T-cell (primary cell): ENCODE measurements at places on chromosomes 12 and 14. TPM values are rescaled to one million over a fixed set of nuclear protein-coding genes. Genes with fewer than 3 reads are reported as not detected.
A peak's percentile ranks its signal among the peaks of the same experiment; 100 is the strongest.

- H3K4me3 ChIP-seq: peak overlapping the region; percentile 62
- peaks cover 71% of the 10 kb centered on the region for H3K4me1 ChIP-seq
- peaks cover 4% of the 10 kb centered on the region for H3K36me3 ChIP-seq
- no peak for DNase-seq
Measured at GRCh38 chr14:105059925-105060565, 5.2 kb downstream of the GPR132 start.

DNA sequence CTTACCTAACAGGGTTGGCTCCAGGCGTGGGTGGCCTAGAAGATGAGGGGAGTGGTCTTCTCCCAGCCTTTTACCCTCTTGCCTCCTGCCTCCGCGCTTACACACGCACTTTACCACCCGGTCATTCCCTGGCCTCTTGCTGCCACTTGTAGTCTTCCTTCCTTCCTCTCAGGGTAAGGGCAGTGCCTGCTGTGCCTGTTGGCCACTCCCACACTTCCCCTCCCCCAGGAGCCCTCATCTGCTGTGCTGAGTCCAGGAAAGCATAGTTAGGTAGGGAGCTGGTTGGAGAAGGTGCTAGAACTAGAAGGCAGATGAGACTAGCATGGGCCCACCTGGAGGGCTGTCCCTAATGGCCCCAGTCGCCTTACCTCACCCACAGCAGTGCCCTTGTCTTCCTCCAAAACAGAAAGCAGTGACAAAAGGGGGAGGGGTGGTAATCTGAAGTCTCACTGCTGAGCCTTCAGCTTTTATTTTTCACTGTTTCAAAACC is 54.3 kb upstream of the SRSF5 start:
- H3K27ac ChIP-seq: peak overlapping the region; percentile 37
- H3K4me3 ChIP-seq: no peak overlapping the region
- peaks cover 40% of the 10 kb centered on the region for H3K4me1 ChIP-seq

DNA sequence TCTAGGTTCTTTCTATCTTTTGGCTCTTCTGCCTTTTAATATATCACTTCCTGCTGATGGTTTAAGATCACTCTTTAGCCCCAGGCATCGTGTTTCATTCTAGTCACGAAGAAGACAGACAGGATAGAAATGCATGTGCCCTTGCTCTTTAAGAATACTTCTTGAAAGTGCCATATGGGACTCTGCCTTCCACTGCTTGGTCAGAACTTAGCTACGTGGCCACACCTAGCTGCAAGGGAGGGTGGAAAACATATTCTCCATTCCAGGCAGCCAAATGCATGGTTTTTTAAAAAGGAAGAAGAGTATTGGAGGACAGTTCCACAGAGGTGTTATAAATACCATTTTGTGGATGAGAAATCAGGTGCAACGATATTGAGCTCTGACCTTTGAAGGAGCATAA is 143.3 kb downstream of the KLRB1 start:
- H3K27me3 ChIP-seq: no peaks in the 10 kb centered on the region
- H3K36me3 ChIP-seq: no peaks in the 10 kb centered on the region
- H3K27ac ChIP-seq: no peak overlapping the region
- no peak overlapping the region for H3K4me3 ChIP-seq
- peaks cover 13% of the 10 kb centered on the region for H3K4me1 ChIP-seq

GRCh38 chr12:114681116-114681871 is 2.7 kb downstream of the TBX3 start:
- no peak overlapping the region for H3K4me3 ChIP-seq
- DNase-seq: no peak
- no peak overlapping the region for H3K27ac ChIP-seq
- no peaks in the 10 kb centered on the region for H3K36me3 ChIP-seq

ASCL1 gene
- not detected for total RNA-seq

- H3K4me1 ChIP-seq: peaks cover 7% of the 10 kb centered on the region
- no peak for DNase-seq
- no peaks in the 10 kb centered on the region for H3K36me3 ChIP-seq
Measured at GRCh38 chr12:48972213-48972951, 847 bp upstream of the WNT10B start.

KRT85 gene
- total RNA-seq: not detected

- H3K4me1 ChIP-seq: no peaks in the 10 kb centered on the region
- no peak overlapping the region for H3K4me3 ChIP-seq
- no peak overlapping the region for H3K27ac ChIP-seq
- no peaks in the 10 kb centered on the region for H3K36me3 ChIP-seq
- H3K27me3 ChIP-seq: peaks cover 10% of the 10 kb centered on the region
Measured at GRCh38 chr14:102965971-102966655, 43.6 kb downstream of the AMN start.

DNA sequence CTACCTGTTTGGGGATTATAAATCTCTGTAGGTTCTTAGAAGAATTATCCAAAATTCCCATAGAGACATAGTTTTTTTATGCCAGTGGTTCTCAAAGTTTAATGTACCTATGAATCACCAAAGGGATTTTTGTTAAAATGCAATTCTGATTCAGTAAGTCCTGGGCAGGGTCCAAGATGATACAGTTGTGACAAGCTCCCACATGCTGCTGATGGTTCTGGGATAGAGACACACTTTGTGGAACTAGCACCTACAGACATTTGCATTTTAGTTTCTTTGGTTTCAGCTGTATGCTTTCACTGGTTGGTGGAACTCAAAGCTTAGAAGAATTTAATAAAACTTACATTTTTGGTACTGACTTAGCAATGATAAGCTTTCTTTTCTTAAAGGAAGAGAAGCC is 80.4 kb downstream of the PTCSC3 start:
- no peaks in the 10 kb centered on the region for H3K36me3 ChIP-seq
- H3K27ac ChIP-seq: no peak overlapping the region
- no peaks in the 10 kb centered on the region for H3K4me1 ChIP-seq
- H3K4me3 ChIP-seq: no peak overlapping the region

BMP4 gene
- not detected for total RNA-seq

- no peak overlapping the region for H3K27ac ChIP-seq
- H3K27me3 ChIP-seq: no peaks in the 10 kb centered on the region
- H3K36me3 ChIP-seq: no peaks in the 10 kb centered on the region
- no peaks in the 10 kb centered on the region for H3K4me1 ChIP-seq
Measured at GRCh38 chr14:90795744-90796143, 20.5 kb downstream of the TTC7B start.

GZMH gene
- 148 TPM for total RNA-seq

SGPP1 gene
- 13.5 TPM for total RNA-seq

DNA sequence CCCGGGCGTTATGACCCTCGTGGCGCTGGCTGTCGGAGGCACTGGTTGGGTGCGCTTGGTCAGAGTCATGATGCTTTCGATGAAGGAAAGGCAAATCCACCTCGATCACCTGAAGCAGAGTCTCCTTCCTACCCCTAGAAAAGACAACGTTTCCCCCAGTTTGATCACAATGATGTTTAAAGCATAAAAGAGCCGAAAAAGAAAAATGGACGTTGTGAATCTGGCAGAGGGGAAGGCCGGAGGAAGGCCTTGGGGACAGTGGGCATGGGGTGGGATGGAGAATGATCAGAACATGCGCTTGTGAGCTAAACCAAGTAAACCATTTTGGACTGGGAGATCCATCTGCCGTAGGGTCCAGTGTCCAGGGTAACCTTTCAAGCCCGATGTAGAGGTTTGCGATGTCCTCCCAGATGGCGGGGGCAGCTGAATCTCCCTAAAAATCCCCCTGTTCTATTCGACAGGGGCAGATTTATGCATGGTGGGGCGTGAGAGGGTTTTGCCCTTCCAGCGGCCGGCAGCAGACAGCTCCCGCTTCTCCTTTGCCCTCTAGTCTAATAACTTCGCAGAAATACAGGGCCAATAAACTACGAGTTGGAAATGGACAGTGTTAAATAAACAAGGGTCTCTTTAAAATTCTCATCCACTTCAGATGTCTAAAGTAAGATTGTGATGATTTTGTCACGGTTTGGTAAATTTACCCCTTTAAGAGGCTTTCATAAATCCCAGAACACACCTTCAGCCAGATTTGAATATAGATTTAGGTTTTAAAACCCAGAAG is 2.3 kb upstream of the OTX2 start:
- peaks cover 68% of the 10 kb centered on the region for H3K27me3 ChIP-seq
- H3K36me3 ChIP-seq: no peaks in the 10 kb centered on the region
- no peaks in the 10 kb centered on the region for H3K4me1 ChIP-seq
- no peak overlapping the region for H3K27ac ChIP-seq
- H3K4me3 ChIP-seq: no peak overlapping the region

PAX9 gene
- 0.23 TPM for total RNA-seq

DNA sequence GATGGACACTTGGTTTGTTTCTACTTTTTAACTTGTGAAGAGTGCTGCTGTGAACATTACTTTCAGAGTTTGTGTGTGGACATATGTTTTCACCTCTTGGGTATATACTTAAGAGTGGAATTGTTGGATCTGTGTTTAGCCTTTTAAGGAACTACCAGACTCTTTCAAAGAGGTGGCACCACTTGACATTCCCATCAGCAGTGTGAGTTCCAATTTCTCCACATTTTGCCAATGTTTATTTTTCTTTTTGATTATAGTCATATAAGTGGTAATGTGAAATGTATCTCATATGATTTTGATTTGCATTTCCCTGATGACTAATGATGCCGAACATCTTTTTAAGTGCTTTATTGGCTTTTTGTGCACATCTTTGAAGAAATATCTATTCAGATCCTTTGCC is 44.8 kb downstream of the ARHGAP5 start:
- H3K27ac ChIP-seq: no peak overlapping the region
- DNase-seq: no peak
- H3K27me3 ChIP-seq: no peaks in the 10 kb centered on the region
- no peaks in the 10 kb centered on the region for H3K4me1 ChIP-seq

GRCh38 chr12:108565976-108566375 is 3.6 kb downstream of the ISCU start:
- H3K4me1 ChIP-seq: peaks cover 55% of the 10 kb centered on the region
- H3K4me3 ChIP-seq: no peak overlapping the region
- H3K27ac ChIP-seq: peak overlapping the region; percentile 30
- H3K36me3 ChIP-seq: peaks cover 51% of the 10 kb centered on the region
- no peaks in the 10 kb centered on the region for H3K27me3 ChIP-seq
- peak; percentile 41 for DNase-seq

- DNase-seq: no peak
- no peaks in the 10 kb centered on the region for H3K36me3 ChIP-seq
- H3K4me1 ChIP-seq: no peaks in the 10 kb centered on the region
- no peak overlapping the region for H3K4me3 ChIP-seq
Measured at GRCh38 chr14:79586989-79587598, 624.2 kb downstream of the DIO2 start.

GRCh38 chr12:32240162-32240561 is 133.5 kb downstream of the BICD1 start:
- no peaks in the 10 kb centered on the region for H3K4me1 ChIP-seq
- no peak overlapping the region for H3K27ac ChIP-seq
- no peak overlapping the region for H3K4me3 ChIP-seq
- DNase-seq: no peak
- no peaks in the 10 kb centered on the region for H3K36me3 ChIP-seq

DNA sequence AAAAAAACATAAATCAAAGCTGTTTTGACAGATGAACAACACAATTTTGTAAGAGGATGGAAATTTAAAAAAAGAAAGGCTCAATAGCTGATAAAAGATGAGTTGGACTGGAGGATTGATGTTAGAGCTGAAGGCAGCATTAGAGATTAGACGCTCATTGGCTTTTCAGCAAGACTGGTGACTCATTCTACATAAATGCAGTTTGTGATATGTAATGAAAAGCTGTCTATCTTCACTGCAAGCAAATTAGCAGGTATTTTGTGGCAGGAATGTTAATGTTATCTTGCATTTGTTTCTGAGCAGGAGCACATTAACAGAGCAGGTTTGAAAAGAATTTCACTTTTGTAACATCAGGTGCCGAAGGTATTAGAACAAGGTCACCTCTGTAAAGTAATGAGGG is 442.7 kb upstream of the NOVA1 start:
- H3K36me3 ChIP-seq: no peaks in the 10 kb centered on the region
- H3K27ac ChIP-seq: no peak overlapping the region
- H3K4me3 ChIP-seq: no peak overlapping the region
- no peak for DNase-seq

DNA sequence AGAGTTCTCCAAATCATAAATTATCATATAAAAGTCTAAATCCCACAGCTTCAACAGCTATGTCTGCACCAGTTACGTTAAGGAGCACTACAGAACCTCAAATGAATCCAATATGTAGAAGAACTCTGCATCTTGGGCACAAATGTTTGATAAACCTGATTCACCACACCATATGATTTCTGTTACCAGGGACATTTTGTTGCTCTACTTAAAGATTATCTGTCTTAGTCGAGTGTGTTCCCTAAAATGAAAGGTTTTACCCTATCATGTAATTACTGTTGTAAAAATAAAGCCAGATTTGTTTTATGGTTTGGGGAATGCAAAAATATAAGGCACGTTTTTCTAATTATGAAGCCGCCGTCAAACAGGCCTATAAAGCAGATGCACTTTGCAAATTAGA is 363.1 kb downstream of the EGLN3 start:
- H3K36me3 ChIP-seq: no peaks in the 10 kb centered on the region
- no peaks in the 10 kb centered on the region for H3K4me1 ChIP-seq
- H3K27ac ChIP-seq: no peak overlapping the region
- no peak overlapping the region for H3K4me3 ChIP-seq
- DNase-seq: no peak
- no peaks in the 10 kb centered on the region for H3K27me3 ChIP-seq

RPGRIP1 gene
- total RNA-seq: 0.16 TPM

GRCh38 chr14:50839691-50840090 is 8.7 kb upstream of the NIN start:
- peaks cover 16% of the 10 kb centered on the region for H3K4me1 ChIP-seq
- no peak for DNase-seq
- H3K36me3 ChIP-seq: no peaks in the 10 kb centered on the region
- no peak overlapping the region for H3K4me3 ChIP-seq
- H3K27ac ChIP-seq: no peak overlapping the region

DNA sequence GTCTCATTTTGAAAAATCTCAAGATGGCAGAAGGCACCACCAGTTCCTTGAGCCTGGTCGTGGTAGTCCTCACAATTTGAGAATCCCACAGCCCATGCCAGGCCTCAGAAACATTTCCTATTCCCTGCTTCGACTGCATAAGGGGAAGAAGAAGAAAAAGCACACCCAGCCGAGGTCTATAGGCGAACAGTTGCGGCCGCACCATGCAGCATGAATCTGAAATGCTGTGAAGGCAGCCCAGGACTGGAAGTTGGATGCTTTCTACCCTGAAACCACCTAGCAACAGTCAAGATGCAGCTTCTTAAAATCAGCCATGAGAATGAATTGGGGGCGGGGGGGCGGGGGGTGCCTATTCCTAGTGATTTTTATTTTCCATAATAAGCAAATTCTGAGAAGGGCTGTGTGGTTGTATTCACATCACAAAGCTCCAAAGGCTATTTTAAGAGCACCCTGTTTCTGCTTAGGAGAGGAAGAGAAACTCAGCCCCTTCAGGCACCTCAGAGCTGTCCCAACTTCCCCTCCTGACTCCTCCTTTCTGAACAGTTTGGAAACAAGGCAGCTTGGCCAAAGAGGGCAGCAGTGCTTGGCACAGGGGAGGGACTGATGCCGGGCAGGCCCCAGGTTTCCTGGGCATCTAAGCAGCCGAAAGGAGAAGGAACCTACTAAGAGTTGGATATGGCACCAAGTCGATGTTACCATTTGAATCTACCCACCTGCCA is 172.5 kb upstream of the FOXN3 start:
- peaks cover 16% of the 10 kb centered on the region for H3K4me1 ChIP-seq
- H3K4me3 ChIP-seq: no peak overlapping the region
- DNase-seq: no peak
- H3K36me3 ChIP-seq: no peaks in the 10 kb centered on the region
- H3K27ac ChIP-seq: no peak overlapping the region

LRCOL1 gene
- not detected for total RNA-seq

ESRRB gene
- not detected for total RNA-seq

- no peaks in the 10 kb centered on the region for H3K27me3 ChIP-seq
- no peak overlapping the region for H3K27ac ChIP-seq
- DNase-seq: no peak
- no peak overlapping the region for H3K4me3 ChIP-seq
- no peaks in the 10 kb centered on the region for H3K36me3 ChIP-seq
Measured at GRCh38 chr14:81247271-81247766, 26.6 kb upstream of the GTF2A1 start.
